ENCODE measurements at places on chromosomes 6 and 20.
A peak's percentile ranks its signal among the peaks of the same experiment; 100 is the strongest.

- no peak for DNase-seq
Measured at GRCh38 chr6:87976616-87977015, 71.0 kb upstream of the SPACA1 start.

DNA sequence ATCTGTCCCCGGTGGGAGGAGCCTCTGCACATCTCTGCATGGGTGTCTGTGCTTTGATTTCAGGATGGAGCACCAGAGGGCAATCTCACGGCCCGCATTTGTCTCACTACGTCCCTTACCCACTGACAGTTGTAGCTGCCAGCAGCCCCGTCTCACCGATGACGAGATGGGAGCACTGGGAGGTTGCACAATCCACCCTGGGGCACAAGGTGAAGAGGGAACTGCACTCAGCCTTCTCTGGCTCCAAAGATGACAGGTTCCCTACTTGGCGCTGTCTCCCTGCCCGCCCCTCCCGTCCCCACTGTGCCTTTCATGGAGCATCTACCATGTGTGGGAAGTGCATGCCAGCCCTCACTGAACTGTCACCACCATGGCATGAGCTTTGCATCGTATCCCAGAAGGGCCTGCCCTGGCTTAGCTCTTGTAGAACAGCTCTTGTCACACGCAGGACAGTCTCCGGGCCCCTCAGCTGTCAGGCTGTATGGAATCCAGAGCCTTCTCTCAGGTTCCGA, 99.9 kb upstream of the PMEPA1 start:
- DNase-seq, result no peak

DNA sequence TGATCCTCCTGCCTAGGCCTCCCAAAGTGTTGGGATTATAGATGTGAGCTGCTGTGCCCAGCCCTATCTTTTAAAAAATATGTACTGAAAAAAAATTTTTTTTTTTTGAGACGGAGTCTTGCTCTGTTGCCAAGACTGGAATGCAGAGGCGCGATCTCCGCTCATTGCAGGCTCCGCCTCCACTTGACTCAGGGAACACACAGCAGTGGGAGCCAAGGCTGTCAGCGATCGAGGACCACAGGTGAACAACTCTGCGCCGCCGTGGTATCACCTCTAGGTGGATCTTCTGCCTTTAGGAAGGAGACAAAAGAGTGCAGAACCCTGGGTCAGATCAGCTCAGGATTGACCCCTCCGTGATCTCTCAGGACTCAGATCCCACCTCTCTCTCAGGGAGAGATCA, 13.7 kb downstream of the RAET1E start:
- peak; percentile 29 for DNase-seq

- no peak for DNase-seq
Measured at GRCh38 chr6:117961301-117961700, 54.2 kb downstream of the SLC35F1 start.

- no peak for DNase-seq
Measured at GRCh38 chr6:110410511-110410910, 4.9 kb downstream of the DDO start.

- no peak for DNase-seq
Measured at GRCh38 chr20:22346716-22347115, 237.7 kb downstream of the FOXA2 start.

- DNase-seq, result no peak
Measured at GRCh38 chr6:110554441-110554840, 78.0 kb upstream of the SLC22A16 start.

GRCh38 chr6:53080813-53081212, 15.6 kb downstream of the FBXO9 start:
- DNase-seq, result no peak

- DNase-seq, result no peak
Measured at GRCh38 chr6:151131324-151132007, 108.3 kb upstream of the AKAP12 start.

GRCh38 chr6:4434655-4435054, 299.3 kb upstream of the ECI2 start:
- DNase-seq, result no peak

DNA sequence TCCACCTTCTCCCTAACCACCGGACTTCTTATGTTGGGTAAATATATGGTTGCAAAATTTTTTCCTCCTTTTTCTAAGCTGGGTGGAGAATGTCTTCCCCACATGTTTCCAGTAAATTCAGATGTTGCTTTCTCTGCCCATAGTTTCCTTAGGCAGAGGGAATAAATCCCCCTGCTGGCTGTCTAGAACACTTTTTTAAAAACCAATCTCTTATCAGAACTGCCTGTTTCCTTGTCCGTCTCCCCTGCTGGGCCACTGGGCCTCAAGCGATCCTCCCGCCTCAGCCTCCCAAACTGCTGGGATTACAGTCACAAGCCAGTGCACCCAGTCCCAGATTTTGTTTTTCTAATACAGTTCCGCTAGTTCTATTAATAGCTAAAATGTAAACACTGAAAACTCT, 9.9 kb upstream of the WFDC2 start:
- DNase-seq, result no peak

DNA sequence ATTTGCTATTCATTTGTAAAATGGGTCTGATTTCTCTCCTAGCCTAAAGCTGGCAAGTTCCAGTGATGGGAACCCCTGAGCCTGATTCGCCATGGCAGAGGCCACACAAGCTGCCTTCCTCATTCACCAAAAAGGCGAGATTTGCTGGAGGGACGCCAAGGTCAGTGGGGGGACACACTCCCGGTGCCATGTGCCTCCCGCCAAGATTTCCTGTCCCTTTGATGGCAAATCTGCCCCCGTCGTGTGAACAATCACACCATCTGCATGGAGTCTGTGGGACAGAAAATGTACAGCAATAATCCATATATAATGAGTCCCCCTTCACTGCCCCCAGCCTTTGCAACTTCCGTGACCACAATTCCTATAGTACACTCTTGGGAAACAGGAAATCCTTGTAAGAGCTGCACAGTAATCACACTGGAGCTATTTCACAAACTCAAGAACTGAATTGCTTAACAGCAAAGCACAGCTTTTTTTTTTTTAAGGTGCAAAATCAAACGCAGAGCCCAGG, 15.7 kb upstream of the IGF2R start:
- no peak for DNase-seq

- no peak for DNase-seq
Measured at GRCh38 chr6:36296240-36296639, 26.4 kb downstream of the PNPLA1 start.

DNA sequence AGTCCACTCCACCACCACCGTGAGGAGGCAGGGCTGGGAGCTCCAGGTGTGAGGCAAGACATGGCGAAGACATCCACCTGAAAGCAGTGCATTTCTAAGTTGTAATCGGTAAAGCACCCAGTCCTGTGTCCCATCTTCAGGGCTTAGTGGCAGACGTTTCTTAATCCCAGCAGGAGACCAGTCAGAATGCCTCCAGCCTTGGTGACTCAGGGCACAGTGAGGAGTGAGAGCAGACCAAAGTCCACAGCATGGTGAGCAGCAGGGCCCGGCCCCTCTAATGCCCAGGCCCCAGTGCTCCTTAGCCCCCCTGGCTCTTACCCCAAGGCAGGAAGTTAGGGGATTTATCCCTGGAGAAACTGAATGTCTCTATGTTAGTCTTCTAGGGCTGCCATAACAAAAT, 183.9 kb downstream of the SYNDIG1 start:
- no peak for DNase-seq

DNA sequence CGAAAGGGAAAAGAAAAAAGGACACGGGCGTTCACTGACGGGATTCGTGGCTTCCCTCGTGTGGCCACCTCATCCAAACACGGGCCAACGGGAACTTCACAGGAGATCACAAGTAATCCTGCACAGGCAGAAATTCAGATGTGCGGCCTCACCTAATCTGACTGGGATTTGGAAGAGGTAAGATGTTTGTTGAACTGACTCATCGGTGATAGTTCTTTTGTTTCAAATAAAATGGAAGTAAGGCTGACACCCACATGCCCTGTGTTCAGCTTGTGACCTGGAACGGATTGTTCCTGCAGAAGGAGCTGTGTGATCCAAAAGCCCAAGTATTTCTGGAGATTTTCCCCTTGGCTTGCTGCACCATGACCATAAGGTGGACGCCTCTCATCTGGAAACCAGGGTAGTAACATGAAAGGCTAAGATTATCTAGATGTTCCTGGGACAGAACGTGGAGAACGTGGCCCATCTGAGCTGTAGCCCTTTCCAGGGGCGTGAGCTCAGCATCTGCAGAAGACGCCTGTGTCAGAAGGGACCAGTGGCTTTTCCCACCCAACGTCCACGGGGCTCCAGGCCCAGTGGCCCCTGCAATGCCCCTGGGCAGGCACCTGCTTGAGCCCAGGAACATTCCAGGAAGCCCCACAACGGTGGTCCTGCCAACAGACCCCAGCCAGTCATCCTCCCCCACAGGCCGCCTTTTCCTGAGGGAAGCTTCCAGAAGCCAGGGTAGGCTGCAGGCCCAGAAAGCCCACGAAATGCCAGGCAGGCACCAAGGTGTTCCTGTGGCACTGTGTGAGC, 39.7 kb downstream of the DLL1 start:
- DNase-seq, result no peak

DNA sequence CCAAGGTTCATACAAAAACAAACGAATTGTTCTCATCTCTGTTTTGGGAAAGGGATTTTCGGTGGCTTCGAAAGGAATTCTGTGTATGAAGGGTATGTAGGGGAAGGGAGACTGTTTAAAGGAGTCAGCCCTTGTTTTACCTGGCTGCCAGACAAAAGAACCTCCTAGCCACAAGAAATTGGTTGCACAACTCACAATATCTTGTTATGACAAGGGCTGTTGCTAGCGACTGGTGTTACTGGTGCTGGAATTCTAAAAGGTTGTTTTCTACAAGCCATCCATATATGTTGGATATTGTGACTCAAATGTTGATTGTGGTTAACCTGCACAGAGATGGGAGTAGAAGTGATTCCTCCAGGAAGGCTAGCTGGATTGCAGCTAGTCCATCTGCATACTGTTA, 34.6 kb upstream of the CITED2 start:
- DNase-seq, result no peak

- DNase-seq, result peak; percentile 51
Measured at GRCh38 chr6:90403489-90404381, 107.1 kb upstream of the BACH2 start.

DNA sequence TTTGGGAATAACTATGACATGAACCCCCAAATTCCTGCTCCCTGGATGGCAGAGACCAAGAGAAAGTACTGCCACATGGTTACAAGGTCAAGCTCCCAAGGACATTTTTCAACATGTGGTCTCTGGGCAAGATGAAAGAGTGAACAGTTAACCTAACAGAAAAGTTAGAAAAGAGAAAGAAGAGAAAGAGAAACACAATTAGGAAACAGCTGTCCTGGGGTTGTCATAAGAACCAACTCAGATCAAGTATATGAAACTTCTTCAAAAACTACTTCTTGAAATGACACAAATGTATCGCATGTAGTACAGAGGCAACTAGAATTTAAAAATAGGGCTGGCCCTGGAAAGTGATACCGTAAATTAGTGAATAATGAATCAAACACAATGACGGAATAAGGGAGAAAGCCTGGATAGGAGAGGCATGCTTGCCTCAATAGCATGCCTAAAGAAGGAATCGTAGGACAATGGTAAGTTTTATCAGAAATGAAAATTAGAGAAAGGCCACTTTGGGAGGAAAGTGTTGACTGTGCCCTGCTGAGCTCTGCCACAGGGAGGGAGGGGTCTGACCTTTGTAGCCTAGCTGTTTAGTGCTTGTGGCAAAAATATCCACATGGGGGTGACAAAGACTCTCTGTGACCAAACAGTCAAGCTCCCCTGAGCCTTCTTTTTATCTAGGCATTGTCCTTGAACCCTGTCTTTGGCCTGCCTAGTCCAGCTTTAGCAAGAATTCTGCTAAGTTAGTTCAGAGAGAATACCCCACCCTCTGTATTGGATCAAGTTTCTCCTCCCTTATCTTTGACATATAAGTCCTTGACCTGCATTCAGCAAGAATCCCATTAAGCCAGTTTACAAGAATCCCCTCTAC, 4.3 kb upstream of the DCBLD1 start:
- DNase-seq, result peak; percentile 30

DNA sequence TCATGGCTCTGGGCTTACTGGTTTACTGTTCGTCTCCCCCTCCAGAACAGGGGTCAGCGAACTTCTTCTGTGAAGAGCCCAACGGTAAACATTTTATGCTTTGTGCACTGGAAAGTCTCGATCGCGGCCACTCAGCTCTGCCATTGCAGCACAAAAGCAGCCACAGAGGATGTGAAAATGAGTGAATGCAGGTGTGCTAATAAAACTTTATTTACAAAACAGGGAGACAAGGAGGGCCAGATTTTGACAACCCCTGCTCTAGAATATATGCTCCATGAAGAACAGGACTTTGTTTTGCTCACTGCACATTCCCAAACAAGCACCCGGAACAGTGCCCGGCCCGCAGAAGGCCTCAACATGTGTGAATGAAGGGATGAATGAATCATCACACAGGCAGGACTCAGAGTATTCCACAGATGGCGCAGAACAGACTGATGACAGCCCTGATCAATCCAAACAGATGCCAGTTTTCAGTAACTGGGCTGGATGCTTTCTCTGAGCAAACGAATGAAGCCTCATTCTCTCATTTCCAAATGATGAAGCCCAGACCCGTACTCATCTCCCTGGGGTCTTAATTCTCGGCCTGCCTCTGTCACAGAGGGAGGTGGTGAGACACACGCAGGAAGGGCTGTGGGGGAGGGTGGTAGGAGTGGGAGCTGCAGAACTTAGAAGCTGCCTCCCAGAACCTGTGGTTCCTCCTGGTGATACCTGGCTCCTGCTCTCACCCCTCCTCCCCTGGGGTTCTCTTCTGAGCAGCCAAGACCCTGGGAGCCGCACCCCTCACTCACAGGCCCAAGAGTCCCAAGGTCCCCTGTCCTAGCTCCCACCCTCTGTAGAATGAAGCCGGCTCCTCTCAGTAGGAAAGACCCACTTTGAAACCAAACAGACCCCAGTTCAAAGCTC, 196.4 kb downstream of the PREX1 start:
- no peak for DNase-seq

GRCh38 chr6:136696238-136696637, 96.0 kb downstream of the MAP3K5 start:
- no peak for DNase-seq

- peak; percentile 45 for DNase-seq
Measured at GRCh38 chr6:138517635-138518034, 18.3 kb upstream of the NHSL1 start.

DNA sequence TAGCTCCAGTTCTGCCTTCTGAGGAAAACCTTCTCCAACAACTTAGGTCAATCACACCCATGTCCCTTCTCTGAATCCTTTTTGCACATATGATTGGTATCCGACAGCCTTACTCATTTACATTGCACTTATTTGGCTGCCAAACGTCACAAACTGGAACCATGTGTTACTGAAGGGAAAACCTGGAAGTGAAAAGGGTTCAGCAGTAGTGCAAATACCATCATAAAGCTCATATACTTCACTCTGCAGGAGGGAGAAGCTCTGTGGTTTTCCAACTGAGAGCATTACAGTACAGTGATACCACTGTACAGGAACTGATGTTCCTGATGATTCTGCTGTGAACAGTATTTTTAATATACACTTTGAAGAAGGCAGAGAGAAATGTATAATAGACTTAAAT, 87.8 kb downstream of the SLC16A10 start:
- no peak for DNase-seq
